ENCODE measurements at places on chromosomes 12 and 14.

DNA sequence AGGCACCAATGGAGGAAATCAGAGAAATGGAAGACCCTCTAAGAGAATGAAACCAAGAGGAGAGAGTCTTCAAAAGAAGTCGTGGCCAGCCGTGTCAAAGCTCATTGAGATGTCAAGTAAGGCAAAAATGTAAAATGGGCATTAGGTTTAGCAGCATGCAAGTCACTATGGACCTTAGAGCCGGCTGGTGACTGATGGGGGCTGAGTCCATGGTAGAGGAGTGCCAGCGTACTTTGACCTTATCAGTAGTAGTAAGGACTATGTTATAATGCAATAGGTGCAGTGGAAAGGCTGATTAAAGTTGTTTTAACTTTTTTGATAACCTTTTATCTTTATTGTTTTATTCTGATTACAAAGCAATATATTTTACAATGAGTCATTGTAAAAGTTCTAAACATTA, 66.5 kb downstream of the ANO6 start:
- no peaks in the 10 kb centered on the region for H3K27me3 ChIP-seq
- H3K4me1 ChIP-seq, result peaks cover 6% of the 10 kb centered on the region
- no peak overlapping the region for H3K4me3 ChIP-seq
- no peak for DNase-seq
- H3K27ac ChIP-seq, result no peak overlapping the region
- peaks cover 18% of the 10 kb centered on the region for H3K36me3 ChIP-seq

GRCh38 chr14:74475678-74476077, 17.4 kb downstream of the NPC2 start:
- no peak for DNase-seq
- no peaks in the 10 kb centered on the region for H3K4me1 ChIP-seq
- no peak overlapping the region for H3K4me3 ChIP-seq
- H3K36me3 ChIP-seq, result peaks cover 8% of the 10 kb centered on the region
- H3K27me3 ChIP-seq, result no peaks in the 10 kb centered on the region

DNA sequence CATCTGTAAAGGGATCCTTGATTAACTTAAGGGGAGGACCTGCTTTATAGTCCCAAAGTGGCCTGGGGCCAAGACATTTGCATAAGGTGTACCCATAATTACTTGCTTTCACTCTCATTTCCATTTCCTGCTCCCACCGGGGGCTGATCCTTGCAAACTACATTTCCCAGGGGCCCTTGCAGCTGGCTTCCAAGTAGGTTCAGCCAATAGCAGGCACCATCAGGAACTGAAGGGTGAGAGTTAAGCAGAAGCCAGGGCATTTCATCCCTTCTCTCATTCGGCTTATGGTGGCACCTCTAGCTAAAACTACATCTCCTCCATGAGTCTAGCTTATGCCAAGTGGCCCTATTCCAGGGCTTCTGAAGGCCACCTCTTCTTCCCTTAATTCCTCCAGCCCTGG, 88.8 kb downstream of the CCDC60 start:
- no peaks in the 10 kb centered on the region for H3K4me1 ChIP-seq
- H3K27ac ChIP-seq, result no peak overlapping the region

- peaks cover 6% of the 10 kb centered on the region for H3K4me1 ChIP-seq
- no peaks in the 10 kb centered on the region for H3K36me3 ChIP-seq
- peak overlapping the region; percentile 51 for H3K4me3 ChIP-seq
- H3K27me3 ChIP-seq, result no peaks in the 10 kb centered on the region
These were observed 362.6 kb downstream of the DAD1 start for GRCh38 chr14:22226381-22226780.

DNA sequence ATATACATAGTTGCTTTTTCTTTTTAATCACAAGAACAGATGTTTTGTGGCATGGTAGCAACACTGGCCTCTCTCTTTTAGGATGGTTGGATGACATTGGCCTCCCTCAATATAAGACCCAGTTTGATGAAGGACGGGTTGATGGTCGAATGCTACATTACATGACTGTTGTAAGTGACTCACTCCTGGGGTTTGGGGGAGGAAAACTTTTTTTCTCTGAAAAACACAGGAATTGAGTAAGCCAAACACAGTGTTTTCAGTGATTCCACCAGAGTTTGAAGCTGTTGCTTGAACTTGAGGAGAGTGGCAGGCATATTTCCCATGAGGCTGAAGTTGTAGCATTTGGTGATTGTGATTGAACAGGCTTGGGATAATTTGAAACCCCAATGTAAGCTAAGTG, 13.7 kb upstream of the REP15 start:
- no peaks in the 10 kb centered on the region for H3K36me3 ChIP-seq
- H3K27ac ChIP-seq, result no peak overlapping the region

GRCh38 chr12:95004610-95005009, 1.1 kb upstream of the NDUFA12 start:
- H3K27me3 ChIP-seq, result no peaks in the 10 kb centered on the region
- no peak for DNase-seq
- peak overlapping the region; percentile 25 for H3K27ac ChIP-seq
- H3K4me3 ChIP-seq, result peak overlapping the region; percentile 91

DNA sequence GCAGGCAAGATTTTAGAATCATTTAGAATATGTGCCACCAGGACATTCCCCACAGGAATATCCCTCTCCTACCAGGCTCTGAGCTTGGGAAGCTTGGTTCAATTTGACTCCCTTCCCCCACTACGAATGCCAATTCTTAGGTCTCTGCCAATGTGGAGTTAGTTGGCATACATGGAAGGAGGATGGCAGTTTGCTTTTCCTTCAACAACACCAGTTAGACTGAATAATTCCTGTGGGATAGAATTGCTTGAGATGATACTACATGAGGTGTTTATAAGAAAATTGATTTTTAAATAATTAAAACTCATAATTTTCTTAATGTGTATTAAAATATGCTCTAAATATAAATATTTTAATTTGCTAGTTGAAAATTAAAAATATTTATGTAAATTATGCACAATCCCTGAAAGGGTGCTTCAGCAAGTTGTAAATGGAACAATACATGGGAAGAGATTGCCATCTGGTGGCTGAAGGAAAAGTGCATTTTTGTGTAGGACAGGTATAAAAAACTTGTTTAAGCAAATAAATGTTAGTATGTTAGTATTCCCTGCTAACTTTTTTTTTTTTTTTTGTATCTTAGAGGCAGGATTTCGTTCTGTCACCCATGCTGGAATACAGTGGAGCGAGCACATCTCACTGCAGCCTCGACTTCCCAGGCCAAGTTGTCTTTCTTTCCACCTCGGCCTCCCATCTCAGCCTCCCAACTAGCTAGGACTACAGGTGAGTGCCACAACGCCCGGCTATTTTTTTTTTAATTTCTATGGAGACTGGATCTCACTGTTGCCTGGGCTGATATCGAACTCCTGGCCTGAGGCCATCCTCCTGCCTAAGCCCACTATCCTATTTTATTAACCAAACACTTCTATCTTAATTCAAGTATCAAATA, 25.8 kb upstream of the STRAP start:
- H3K4me3 ChIP-seq, result no peak overlapping the region
- H3K27ac ChIP-seq, result no peak overlapping the region
- H3K4me1 ChIP-seq, result no peaks in the 10 kb centered on the region
- H3K27me3 ChIP-seq, result peaks cover 5% of the 10 kb centered on the region

- H3K4me3 ChIP-seq, result no peak overlapping the region
- peaks cover 2% of the 10 kb centered on the region for H3K36me3 ChIP-seq
- DNase-seq, result no peak
- H3K4me1 ChIP-seq, result peaks cover 20% of the 10 kb centered on the region
- no peaks in the 10 kb centered on the region for H3K27me3 ChIP-seq
These were observed 37.1 kb upstream of the STK38L start for GRCh38 chr12:27206801-27207502.

GRCh38 chr14:90545966-90546751, 149.3 kb downstream of the CALM1 start:
- no peaks in the 10 kb centered on the region for H3K27me3 ChIP-seq
- no peak for DNase-seq
- no peaks in the 10 kb centered on the region for H3K4me1 ChIP-seq

GRCh38 chr14:46259536-46259935, 392.0 kb downstream of the RPL10L start:
- DNase-seq, result no peak
- H3K4me3 ChIP-seq, result no peak overlapping the region
- no peaks in the 10 kb centered on the region for H3K4me1 ChIP-seq
- H3K27me3 ChIP-seq, result no peaks in the 10 kb centered on the region

- H3K4me3 ChIP-seq, result peak overlapping the region; percentile 93
- H3K27me3 ChIP-seq, result no peaks in the 10 kb centered on the region
- peak overlapping the region; percentile 92 for H3K27ac ChIP-seq
- DNase-seq, result no peak
- peaks cover 15% of the 10 kb centered on the region for H3K4me1 ChIP-seq
- H3K36me3 ChIP-seq, result peaks cover 11% of the 10 kb centered on the region
These were observed 1.1 kb downstream of the POLR3B start for GRCh38 chr12:106358396-106359241.

GRCh38 chr14:74635847-74636246, 23.8 kb upstream of the LTBP2 start:
- H3K4me1 ChIP-seq, result no peaks in the 10 kb centered on the region
- peaks cover 10% of the 10 kb centered on the region for H3K27me3 ChIP-seq
- no peak overlapping the region for H3K4me3 ChIP-seq
- no peak for DNase-seq
- H3K27ac ChIP-seq, result no peak overlapping the region
- H3K36me3 ChIP-seq, result no peaks in the 10 kb centered on the region

- H3K4me3 ChIP-seq, result no peak overlapping the region
- no peaks in the 10 kb centered on the region for H3K4me1 ChIP-seq
- no peak overlapping the region for H3K27ac ChIP-seq
These were observed 17.4 kb upstream of the CLMN start for GRCh38 chr14:95337041-95337595.

- no peak overlapping the region for H3K27ac ChIP-seq
- no peak for DNase-seq
- no peaks in the 10 kb centered on the region for H3K4me1 ChIP-seq
- no peaks in the 10 kb centered on the region for H3K36me3 ChIP-seq
These were observed 60.7 kb upstream of the TBX3 start for GRCh38 chr12:114744691-114745090.

DNA sequence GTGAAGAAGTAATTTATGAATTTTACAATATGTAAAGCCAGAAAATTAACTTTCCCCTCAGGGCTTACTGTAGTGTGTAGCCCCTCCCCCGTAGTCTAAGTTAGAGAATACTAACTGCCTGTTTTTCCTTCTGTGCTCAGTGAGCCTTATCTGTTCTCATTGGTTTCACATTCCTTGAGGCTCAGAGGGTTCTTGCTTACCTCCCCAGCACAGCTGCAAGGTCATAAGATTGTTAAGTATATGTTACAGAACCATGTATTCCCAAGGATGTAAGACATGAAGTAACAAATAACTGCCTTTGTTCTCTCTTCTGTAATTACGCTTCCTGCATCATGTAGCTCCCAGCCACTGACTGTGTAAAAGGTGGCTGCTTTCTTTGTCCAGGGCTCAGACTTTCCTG, 1351.1 kb downstream of the TMEM121 start:
- DNase-seq, result no peak
- no peaks in the 10 kb centered on the region for H3K36me3 ChIP-seq
- peaks cover 10% of the 10 kb centered on the region for H3K4me1 ChIP-seq
- H3K27ac ChIP-seq, result no peak overlapping the region
- peaks cover 26% of the 10 kb centered on the region for H3K27me3 ChIP-seq
- no peak overlapping the region for H3K4me3 ChIP-seq

- peaks cover 2% of the 10 kb centered on the region for H3K4me1 ChIP-seq
- H3K4me3 ChIP-seq, result no peak overlapping the region
- no peaks in the 10 kb centered on the region for H3K36me3 ChIP-seq
These were observed 5.5 kb upstream of the KCNH3 start for GRCh38 chr12:49533331-49533730.

GRCh38 chr12:57319678-57320469, 68.9 kb upstream of the STAC3 start:
- H3K4me3 ChIP-seq, result no peak overlapping the region
- H3K27ac ChIP-seq, result no peak overlapping the region
- H3K27me3 ChIP-seq, result no peaks in the 10 kb centered on the region

DNA sequence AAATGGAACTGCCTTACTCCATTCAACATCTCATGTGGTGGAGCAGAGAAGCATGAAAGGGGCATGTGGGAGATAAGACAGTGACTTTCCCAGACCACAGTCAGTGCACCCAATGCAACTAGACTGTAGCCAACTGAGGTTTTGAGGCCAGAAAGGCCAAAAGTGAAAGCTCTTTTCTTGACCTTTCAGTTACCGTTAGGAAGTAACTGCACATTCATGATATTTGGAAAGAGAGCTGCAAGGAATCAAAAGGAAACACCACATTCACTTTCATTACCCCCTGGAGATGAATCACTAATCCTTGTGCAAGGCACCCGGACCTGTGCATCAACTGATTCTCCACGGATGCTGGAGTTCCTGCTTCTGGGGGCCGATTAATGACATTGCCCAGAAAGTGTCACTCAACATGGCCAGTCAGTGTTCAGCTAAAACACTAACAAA, 72.9 kb upstream of the ELK3 start:
- H3K4me1 ChIP-seq, result peaks cover 8% of the 10 kb centered on the region
- H3K27me3 ChIP-seq, result no peaks in the 10 kb centered on the region
- H3K27ac ChIP-seq, result no peak overlapping the region
- no peak overlapping the region for H3K4me3 ChIP-seq
- no peak for DNase-seq

DNA sequence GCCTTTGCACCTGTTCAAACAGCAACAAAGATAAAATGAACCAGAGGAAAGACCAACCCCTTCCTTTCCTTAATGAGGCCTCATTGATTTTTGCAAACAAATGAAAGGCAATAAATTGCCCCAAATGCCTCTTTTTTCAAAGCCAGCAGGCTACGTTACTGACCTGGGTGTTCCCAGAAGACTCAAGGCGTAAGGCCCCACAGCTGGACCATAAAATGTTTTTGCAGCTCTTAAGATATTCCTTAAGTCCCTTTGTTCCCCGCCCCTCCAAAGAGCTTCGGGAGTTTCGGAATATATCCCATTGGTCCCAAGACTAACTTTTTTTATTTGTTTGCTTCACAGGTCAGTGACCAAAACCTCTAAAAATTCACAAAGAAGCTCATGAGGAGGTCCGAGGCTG, 462.9 kb upstream of the PRICKLE1 start:
- H3K4me1 ChIP-seq, result no peaks in the 10 kb centered on the region
- H3K36me3 ChIP-seq, result no peaks in the 10 kb centered on the region
- H3K27ac ChIP-seq, result no peak overlapping the region
- H3K27me3 ChIP-seq, result no peaks in the 10 kb centered on the region
- H3K4me3 ChIP-seq, result no peak overlapping the region

DNA sequence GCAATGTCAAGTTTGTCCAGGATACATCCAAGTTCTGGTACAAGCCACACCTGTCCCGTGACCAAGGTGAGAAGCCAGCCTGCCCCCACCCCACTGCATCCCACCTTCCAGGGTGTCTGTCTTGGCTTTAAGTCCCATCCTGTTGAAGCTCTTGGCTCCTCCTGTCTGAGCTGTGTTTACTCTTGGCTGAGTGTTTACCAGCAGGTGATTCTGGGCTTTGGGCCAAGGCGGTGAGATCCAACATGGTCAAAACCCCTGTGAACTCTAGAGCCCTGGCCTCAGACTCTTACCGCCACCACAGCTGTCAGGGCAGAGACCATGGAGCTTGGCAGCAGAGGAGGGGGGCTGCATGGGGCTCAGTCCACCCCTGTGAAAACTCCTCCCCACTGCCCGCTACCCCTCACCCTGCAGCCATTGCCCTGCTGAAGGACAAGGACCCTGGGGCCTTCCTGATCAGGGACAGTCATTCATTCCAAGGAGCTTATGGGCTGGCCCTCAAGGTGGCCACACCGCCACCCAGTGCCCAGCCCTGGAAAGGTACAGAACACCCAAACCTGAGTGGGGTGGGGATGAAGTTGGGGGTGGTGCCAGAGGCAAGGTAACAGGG, 11.6 kb downstream of the TNS2 start:
- H3K36me3 ChIP-seq, result peaks cover 9% of the 10 kb centered on the region
- no peaks in the 10 kb centered on the region for H3K27me3 ChIP-seq
- H3K27ac ChIP-seq, result peak overlapping the region; percentile 49
- no peak for DNase-seq
- peaks cover 7% of the 10 kb centered on the region for H3K4me1 ChIP-seq
- no peak overlapping the region for H3K4me3 ChIP-seq

GRCh38 chr14:54278087-54278486, 118.7 kb upstream of the CDKN3 start:
- H3K36me3 ChIP-seq, result no peaks in the 10 kb centered on the region
- no peak for DNase-seq
- H3K27ac ChIP-seq, result no peak overlapping the region
- no peak overlapping the region for H3K4me3 ChIP-seq
- H3K27me3 ChIP-seq, result peaks cover 2% of the 10 kb centered on the region
